ENCODE measurements at places on chromosomes 2 and 18.

DNA sequence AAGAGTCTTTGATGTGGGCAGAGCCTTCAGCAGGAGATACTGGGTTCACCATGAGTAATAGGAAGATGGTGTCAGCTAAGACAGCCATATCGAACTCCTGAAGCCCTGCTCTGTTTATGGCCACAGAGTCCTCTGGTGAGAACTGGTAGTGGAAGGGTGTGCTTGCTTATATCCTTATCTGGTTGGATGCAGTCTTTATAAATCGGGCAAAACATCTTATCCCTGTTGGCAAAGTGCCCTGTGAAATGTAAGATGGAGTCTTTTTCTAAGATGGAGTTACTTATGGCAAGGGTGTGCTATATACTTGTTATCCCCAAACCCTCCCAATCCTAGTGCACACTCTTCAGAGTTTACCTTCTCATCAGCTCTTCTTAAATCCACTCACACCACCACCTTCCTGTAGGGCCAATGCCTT, 190.8 kb upstream of the PARD3B start:
- DNase-seq, result peak; percentile 40

DNA sequence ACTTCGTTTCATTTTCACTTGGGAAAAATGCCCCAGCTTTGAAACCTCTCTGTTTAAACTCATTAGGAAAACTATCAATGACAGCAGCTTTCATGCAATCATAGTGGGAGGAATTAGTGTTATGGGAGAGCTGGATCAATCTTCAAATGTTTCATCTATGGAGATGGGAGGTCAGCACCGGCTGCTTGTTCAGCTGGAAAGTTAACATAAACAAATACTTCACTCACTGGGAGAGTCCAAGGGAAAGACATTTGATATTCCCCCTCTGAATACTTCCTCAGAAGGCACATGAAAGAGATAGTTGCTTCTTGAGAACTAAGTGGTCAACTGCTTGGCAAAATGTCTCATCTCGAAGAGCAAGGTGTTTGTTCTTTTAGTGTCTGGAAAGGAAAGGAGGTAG, 7.3 kb downstream of the LYPD1 start:
- no peak for DNase-seq

DNA sequence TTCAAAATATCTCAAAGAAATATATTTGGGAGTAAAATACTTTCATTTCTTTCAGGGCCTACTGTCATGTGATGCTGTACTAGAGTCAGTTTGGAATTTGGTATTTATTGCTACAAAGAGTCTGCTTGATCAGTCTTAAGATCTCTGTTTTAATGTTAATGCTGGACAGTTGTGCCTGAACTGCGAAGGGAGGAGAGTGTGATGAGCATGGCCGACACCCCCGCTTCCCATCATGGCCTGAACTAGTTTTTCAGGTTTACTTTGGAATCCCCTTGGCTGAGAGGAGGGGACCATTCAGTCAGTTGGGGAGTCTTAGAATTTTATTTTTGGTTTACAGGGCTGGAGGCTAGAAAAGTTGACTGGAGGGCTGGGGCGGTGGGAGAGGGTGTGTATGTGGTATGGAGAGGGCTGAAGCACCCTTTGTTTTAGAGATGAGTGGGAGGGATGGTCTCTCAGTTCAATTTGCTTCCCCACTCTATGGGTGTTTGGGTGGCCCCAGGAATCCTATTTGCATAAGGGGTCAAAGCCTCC, 20.9 kb upstream of the TEX44 start:
- DNase-seq, result no peak

DNA sequence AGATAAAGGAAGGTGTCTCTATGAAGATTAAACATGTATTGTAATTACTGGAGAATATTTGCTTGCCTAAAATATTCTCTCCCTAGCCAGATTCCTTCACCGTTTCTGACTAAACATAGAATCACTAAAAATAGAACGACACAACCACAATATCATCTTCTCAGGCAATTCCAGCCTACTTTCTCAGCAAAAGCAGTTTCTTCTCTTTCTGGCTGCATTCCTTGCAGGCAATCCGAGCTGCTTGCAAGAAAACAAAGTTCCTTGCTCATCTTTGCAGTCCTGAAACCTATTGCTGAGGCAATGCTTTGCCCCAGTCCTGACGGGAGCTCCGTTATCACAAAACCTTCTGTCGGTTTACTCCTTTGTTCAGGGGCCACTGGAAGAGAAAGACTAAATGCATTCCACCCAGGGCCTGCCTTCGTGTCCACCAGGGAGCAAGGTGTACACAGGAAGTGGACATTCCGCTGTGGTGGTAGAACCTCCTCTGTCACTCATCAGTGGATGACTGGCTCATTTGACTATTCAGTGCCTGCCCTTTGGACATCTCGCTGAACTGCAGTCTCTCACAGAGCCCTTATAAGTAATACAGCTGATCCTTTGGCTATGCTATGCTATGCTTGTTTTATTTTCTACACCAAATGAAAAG, 239.2 kb upstream of the DOK6 start:
- no peak for DNase-seq

- DNase-seq, result no peak
These were observed 51.0 kb upstream of the KCNG2 start for GRCh38 chr18:79746730-79747129.

- no peak for DNase-seq
These were observed 27.9 kb downstream of the PARD3B start for GRCh38 chr2:204573221-204573620.

DNA sequence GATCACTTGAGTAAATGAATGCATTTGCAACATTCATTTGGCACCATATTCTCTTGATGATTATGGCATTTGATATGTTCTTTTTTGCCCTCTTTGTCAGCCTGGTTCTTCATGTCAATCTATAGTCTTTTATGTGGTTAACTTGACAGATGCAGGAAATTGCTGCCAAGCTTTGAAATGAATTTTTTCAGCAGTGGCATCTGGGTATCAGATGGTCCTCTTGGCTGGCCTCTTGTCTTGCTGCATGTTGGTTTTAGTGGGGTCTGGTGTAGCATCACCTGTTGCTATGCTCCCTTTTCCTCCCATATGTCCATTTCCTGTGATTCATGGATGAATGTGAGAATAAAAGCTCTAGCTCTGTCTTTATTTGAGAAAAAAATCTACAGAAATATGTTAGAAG, 119.9 kb downstream of the DPP4 start:
- DNase-seq, result peak; percentile 12

GRCh38 chr2:229339618-229340017, 68.5 kb upstream of the PID1 start:
- no peak for DNase-seq

DNA sequence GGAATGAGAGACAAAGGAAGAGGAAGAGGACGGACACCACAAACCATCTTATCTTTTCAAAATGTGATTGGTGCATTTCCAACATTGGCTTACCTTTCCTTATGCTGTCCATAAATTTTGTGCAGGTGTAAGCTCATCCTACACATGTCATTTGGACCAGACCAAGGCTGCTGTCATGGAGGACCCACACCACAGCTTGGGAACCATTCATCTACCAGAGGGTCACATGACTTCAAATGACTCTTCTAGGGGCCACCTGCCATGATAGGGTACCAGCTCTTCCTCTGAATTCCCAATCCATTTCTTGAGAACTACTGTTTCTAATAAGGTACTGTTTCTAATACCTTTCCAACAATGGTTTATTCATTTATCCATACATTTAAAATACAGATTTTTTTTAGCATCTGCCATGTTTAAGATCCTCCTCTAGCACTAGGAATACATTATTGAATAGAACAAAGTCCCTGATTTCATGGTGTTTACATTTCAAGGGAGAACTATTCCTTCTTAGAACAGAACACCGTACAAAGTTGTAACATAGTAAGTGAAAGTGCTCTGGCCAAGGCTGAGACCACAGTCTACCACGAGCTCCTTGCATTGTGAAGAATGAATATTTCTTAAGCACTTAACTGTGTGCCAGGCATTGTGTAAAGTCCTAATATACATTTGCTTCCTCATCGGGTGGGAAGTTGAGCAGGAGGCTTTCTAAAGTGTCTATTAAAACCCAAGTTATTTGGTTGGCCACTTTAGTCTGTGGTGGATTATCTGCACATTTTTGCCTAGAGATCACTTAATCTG, 246.1 kb upstream of the FN1 start:
- DNase-seq, result peak; percentile 6

GRCh38 chr2:186570604-186571003, 19.3 kb upstream of the ITGAV start:
- no peak for DNase-seq

DNA sequence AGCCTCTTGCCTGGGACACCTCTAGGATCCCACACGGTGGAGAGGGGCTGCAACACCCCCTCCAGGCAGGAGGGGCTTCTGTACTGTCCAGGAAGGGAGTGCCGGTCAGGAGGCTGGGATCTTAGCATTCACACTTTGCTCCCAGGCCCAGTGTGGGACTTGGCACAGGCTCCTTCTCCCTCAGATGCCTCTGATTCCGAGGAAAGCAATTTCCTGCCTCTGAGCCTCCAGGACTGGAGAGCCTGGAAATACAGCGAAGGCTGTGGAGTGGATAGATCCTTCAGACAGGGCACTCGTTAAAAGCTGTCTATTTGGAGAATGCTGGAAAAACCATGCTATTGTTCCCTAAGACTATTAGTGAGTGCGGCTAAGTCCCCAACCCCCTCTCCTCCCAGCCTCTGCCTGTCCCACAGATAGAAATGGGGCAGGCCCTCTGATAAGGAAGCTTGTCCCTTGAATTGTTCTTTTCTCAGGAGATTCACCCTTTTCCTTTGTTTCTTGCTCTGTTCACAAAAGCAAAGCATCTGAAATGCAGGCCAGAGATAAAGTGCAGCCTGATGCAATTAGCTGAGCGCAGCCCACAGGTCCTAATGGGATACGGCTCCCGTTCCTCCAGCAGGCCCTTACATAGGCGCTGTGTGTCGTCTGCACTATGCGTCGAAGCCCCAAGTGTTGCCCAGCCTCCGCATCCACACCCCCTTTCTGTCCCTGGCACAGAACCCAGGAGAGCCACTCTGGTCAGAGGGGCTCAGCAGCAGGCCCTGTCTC, 252.2 kb downstream of the KLHL29 start:
- no peak for DNase-seq

DNA sequence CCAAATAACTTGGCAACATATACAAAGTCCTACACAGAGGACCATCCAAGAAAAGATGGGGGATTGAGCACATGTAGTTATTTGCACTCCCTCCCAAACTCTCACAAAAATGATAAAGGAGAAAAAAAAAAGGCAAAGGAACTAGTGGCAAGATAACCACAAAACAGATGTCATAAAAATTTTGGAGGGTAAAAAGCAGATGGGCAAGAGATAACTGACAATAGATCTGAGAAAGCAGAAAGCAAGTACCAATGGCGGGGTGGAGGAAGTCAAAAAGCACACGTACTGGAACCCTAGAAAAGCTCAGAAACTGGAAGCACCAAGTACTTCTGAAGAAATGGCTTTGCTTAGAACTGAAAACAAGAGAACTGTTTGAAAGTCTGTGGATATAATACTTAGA, 82.0 kb downstream of the WDPCP start:
- DNase-seq, result peak; percentile 61

DNA sequence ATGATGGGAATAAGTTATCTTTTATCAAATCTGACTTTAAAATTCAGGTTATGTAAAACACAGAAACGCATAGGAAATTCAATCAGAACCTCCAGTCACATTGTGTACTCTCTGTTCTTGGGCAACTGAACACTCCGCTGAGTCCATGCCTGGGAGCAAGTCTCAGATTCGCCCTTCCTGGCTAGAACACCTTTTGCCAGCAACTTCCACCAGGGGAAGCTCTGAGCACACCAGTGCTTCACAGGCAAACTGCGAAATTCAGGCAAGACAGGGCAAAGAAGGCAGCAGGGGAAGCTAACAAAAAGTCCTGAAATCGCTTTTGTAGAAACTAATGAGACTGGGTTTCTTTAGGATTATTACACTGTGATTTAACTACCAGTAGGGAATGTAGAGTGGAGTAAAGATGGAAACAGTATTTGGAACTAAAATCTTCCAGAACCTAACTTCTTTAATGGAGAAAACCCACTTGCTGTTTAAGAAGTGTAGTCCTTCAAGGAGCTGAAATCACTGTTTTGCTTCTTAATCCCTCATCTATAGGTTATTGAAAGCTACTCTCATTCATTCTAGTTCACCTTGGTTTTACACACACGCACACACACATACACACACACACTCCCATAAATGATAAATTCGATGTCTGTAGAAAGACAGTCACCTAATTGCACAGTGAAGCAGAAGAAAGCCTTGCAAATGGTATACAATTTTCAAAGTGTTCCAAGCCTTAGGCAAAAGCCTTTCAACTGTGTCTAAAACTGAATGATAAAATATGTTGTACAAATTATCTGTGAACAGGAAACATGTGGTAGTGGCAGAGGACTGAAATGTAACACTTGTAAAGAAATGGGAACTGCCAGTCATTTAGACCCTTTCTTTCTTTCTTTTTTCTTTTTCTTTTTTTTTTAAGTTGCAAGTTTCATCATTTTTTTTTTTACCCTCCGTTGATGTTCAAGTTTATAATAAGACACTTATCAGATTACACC, 214.5 kb downstream of the TMEM182 start:
- peak; percentile 58 for DNase-seq

DNA sequence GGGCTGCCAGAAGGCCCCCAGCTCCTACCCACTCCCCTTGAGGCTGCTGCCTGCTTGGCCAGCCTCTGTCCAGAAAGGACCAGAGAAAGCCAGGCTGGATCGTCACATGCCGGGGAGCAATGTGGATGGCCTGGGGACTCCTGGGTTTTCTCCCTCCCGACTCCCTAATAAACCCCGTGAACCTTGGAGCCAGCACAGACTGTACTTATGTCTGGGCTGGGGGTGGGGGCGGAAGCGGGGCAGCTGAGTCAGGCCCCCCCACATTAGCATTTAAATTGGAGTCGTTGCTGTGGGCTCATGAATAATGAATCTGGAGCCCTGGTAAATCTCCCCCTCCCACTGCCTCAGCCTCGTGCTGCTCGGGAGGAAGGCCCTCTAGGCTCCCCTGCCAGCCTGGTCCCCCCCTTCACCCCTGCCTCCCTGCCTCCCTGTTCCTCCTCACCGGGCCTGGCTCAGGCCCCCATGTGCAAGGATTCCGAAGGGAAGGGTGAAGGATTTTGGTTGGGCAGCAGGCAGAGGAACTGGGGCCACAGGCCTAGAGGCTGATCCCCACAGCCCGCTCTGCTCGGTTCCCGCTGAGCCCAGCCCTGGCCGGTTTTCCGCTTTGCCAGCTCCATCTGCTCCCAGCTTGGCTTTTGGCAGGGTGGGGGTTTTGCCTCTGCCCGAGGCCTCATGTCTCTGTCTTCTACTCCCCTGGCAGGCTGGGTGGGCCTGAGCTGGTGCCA, 7.3 kb upstream of the ASIC4 start:
- DNase-seq, result no peak

DNA sequence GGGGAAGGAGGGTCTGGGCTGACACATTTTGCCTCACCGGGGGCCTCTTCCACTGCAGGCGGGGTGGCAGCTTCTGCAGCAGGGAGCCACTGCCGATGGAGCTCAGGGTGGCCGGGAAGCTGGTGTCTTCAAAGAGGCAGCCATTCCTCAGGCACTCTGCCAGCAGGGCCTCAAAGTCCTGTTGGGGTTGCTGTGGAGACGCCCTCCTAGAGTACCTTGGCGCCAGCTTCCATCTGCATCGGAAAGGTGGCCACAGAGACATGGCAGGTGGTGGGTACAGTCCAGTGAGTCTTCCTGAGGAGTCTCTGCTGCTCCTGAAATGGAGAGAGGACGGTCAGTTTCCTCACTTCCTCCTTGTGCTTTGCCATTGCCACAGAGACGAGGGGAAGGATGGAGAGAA, 12.1 kb downstream of the CAPN14 start:
- DNase-seq, result no peak
